ENCODE measurements at places on chromosomes 5 and 9.

DNA sequence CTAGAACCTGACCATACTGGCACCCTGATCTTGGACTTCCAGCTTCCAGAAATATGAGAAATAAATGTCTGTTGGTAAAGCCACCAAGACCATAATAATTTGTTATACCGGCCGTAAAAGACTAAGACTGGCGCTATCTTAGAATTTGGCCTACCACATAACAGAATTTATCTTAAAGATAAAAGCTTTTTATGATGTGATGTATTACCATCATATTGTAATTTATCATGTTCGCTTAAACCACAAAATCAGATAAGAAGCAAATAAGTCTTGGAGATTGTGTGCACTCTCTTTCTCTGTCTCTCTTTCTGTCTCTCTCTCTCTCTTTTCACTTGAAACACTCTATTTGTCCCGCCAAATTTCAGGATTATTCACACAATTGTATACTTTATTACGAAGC lies 35.6 kb downstream of the FST start:
- no peak for DNase-seq

DNA sequence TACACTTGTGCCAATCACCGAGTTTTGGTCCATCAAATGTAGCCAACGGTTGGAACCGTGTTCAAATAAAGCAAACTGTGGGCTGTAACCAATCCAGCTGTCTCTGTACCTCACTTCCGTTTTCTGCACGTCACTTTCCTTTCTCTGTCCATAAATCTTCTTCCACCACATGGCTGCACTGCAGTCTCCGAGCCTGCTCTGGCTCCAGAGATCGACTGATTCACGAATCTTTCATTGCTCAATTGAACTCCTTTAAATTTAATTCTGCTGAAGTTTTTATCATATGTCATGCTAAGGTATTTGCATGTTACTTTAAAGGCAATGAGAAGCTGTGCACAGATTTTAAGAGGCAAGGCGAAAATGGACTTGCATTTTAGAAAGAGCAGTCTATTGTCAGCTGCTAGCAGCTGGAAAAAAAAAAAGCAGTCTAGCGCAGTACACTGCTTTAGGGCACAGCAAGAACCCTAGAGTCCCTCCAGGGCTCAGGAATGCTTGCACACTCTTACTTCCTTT lies 13.2 kb downstream of the TTC39B start:
- DNase-seq: no peak

- no peak for DNase-seq
Observed at GRCh38 chr5:26415987-26416779, 622.2 kb downstream of the CDH9 start.

DNA sequence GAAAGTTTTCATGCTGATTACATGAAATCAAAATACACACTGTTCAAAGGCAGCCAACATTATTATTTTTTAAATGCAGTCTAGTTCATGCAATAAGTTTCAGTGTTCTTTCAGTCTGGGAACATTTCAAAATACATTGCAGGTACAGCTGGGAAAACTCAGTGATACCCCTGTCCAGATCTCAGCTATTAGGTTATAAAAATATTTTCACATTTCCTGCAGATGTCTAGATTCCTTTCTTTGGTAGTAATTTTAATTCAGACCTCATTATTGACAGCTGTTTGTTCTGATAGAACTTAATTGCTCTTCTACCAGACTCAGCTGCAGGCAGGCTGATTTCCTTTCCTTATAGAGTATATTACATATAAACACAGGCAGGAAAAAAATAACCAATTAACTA lies 556.8 kb upstream of the DMAC1 start:
- DNase-seq: no peak

- DNase-seq: no peak
Observed at GRCh38 chr5:150398722-150399523, 13.8 kb downstream of the CD74 start.

GRCh38 chr5:55732585-55732984 lies 5.3 kb upstream of the DDX4 start:
- no peak for DNase-seq

- DNase-seq: no peak
Observed at GRCh38 chr5:141508440-141508797, 19.5 kb downstream of the PCDHGC5 start.

GRCh38 chr9:112933696-112934095 lies 43.0 kb upstream of the SLC46A2 start:
- no peak for DNase-seq

DNA sequence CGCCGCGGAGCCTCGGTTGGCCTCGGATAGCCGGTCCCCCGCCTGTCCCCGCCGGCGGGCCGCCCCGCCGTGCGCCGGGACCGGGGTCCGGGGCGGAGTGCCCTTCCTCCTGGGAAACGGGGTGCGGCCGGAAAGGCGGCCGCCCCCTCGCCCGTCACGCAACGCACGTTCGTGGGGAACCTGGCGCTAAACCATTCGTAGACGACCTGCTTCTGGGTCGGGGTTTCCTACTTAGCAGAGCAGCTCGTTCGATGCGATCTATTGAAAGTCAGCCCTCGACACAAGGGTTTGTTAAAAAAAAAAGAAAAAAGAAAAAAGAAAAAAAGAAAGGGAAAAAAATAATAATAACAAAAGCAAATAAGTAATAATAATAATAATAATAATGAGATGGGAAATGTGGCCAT lies 112.8 kb downstream of the GCNT1 start:
- DNase-seq: no peak

GRCh38 chr9:126229501-126229900 lies 97.1 kb upstream of the MVB12B start:
- no peak for DNase-seq

GRCh38 chr5:79851391-79851863 lies 139.6 kb downstream of the MTX3 start:
- DNase-seq: no peak

GRCh38 chr5:153793699-153794098 lies 245.0 kb downstream of the FAM114A2 start:
- DNase-seq: no peak

DNA sequence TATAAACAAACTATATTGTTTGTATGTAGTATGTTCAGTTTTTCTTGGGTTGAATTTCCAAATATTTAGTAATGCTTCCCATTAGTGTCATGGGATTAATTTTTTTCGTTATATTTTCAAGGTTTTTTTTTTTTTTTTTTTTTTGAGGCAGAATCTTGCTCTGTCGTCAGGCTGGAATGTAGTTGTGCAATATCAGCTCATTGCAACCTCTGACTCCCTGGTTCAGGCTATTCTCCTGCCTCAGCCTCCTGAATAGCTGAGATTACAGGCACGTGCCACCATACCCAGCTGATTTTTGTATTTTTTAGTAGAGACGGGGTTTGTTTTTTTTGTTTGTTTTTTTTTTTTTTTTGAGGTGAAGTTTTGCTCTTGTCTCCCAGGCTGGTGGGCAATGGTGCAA lies 10.6 kb downstream of the DDX46 start:
- no peak for DNase-seq

DNA sequence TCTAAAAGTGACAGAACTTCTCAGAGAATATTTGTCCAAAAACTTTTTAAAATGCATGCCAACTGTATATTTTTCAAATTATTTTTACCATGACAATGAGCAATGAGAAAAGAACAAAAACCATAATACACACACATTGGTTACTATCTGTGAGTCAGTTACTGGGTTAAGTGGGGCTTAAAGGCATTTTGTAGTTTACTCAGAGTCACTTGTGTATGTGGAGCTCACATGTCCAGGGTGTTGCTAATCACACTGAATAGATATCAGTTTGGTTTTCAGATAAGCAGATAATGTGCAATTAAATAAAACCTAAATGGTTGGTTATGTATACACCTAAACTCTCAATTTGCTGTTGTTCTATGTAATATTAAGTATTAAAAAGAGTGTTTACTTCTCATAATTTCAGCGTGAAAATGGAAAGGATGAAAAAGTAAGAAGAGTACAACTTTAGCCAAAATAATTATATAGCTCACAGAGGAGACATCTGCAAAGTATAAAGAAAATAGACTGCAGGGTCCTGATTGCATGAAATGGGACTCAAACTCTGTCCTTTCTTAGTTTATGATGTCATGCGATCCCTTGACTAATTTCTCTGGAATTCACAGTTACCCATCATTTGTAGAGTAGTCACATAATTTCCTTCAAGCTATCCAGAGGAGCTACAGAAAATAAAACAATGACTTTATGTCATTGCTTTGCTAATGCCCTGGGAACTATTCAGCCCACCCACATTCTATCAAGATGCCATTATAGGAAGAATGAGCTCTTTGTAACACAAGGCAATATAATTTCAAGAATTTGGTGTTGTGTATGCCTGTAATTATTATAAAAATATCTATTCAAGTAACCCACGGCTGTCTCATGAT lies 388.0 kb upstream of the ZNF608 start:
- DNase-seq: no peak

DNA sequence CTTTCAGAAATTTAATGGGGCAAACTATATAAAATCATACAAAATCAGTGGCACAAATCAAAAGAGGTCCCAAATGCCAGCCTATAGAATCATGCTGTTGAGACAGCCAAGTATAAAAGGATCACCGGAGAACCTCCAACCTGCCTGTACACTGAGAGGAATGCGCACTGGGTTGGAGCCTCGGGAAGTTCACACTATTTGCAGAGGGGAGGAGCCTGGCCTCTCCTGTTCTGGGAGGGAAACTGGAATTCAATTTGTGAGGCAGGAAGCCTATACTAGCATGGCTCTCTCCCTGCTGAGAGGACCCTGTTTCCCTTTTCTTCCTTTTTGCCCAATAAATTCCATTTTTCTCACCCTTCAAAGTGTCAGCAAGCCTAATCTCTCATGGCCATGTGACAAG lies 406.0 kb downstream of the HINT1 start:
- no peak for DNase-seq

- DNase-seq: no peak
Observed at GRCh38 chr5:116144103-116144502, 59.3 kb downstream of the COMMD10 start.

GRCh38 chr5:139640421-139641115 lies 7.6 kb upstream of the CXXC5 start:
- no peak for DNase-seq

DNA sequence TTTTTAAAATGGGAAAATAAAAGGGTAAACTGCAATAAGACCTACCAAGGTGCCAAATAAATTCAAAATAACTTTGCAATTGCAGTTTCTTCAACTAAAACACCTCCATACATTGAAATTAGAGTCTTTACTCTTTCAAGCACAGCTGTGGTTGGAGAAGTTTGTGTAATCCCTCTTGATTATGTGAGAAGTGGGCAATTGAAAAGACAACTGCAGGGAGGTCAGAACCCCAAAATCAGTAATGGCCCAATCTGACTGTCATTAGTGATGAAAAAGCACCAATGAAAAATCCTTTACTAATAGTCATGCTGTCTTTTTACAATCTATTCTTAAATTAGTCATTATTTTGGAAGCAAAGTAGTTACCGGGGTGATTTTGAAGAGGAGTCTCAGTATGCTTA lies 116.7 kb upstream of the RGMB start:
- DNase-seq: no peak

DNA sequence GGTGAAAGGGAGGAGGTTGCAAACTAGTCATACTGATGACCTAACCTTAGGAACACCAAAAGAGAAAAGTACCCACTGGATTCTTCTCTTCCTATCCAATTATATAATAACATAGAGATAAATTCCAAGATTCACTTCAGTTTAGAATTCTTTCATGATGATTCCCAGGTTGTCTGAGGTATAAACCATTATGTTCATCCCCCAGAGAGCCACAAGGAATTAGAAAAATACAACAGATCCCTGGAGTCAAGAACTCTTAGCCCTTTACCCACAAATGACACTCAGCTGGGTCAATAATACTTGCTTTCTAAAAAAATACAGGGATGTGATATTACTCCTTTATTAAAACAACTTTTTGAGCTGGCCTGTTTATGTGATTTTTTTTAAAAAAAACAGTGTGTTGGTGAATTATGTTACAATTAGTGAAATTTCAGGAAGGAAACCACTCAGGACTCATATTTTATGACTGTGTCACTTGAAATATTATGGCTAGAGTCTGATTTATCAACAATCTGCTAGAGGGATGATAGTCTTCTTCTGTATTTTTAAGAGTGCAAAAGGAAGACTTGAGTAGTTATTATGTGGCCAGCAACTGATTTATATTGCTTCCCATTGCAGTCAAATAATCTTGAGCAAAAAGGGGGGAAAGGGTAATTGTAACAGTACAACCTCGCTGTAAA lies 338.2 kb downstream of the NFIB start:
- DNase-seq: no peak

DNA sequence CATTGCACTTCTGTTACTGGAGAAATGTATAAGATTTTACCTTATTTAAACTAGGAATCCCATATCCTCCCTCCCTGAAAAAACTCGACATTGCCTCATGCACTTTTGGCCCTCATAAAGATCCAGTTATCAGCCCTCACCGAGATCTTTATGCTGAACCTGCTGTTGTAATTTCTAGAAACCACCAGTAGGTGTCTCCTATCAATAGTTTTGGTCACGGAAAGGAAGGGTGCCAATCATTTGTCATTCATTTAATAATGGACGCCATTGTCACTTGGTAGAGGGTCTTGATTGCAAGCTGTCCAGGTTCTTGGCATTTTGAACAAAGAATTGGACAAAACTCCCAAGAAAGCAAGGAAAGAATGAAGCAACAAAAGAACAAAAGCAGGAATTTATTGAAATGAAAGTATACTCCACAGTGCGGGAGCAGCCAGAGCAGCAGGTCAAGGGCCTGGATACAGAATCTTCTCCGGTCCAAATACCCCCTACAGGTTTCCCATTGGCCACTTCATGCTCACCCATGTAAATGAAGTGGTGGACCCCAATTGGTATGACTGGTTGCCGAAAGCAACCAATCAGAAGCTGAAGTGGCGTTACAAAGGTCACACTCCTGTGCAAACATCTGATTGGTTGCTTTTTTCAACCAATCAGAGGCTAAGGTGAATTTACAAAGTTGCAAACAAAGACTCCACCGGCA lies 524.3 kb downstream of the PSAT1 start:
- peak; percentile 12 for DNase-seq

DNA sequence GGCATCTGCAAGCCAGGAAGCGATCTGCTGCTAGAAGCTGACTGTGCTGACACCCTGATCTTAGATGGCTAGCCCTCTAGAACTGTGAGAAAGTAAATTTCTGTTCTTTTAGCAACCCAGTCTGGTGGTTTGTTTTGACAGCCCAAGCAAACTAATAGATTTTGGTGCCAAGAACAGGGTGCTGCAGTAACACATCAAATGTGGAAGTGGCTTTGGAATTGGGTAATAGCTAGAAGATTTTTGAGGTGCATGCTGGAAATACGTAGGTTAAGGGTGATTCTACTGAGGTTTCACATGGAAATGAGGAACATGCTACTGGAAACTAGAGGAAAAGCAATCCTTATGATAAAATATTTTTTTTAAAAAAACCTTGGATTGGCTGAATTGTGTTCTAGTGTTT lies 153.5 kb upstream of the SH3GL2 start:
- no peak for DNase-seq

DNA sequence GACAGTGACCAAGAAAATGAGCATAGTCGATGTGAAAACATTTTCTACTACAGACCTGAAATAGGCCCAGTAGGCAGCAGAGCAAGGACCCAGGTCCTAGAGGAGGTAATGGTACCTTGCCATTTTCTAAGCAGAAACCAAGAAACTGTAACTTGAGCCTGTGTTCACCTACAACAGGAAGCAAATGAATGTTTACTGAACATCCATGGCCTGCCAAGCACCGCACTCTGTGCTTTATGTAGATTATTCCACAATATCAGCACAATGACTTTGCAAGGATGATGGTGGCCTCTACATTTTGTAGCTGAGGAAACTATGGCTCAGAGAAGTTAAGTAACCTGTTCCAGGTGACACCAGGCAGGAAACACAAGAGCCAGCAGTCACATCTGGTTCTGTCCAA lies 215.3 kb downstream of the SPOCK1 start:
- DNase-seq: no peak

GRCh38 chr9:7973123-7973522 lies 173.5 kb upstream of the DMAC1 start:
- DNase-seq: no peak

GRCh38 chr9:106596984-106597383 lies 266.0 kb upstream of the ZNF462 start:
- DNase-seq: no peak

Data from NCI-H1092 (cell line).